Neural cell (in vitro differentiated cells): ENCODE measurements at places on chromosomes 1 and 21. TPM values are rescaled to one million over a fixed set of nuclear protein-coding genes. Genes with fewer than 3 reads are reported as not detected.

The NTNG1 gene
- polyA plus RNA-seq: 0.40 TPM in 1 of 2 replicates, not detected in the other

The PIK3R3 gene
- polyA plus RNA-seq: 119 and 125 TPM in 2 replicates

The ZNF695 gene
- 8.0 and 8.4 TPM in 2 replicates for polyA plus RNA-seq

The FTCD gene
- polyA plus RNA-seq: 1.4 and 2.0 TPM in 2 replicates

The C1orf87 gene
- not detected in 2 replicates for polyA plus RNA-seq

The GPR25 gene
- not detected in 2 replicates for polyA plus RNA-seq

The AK2 gene
- 90.1 and 107 TPM in 2 replicates for polyA plus RNA-seq
